ENCODE measurements at places on chromosomes 1 and 21.
A peak's percentile ranks its signal among the peaks of the same experiment; 100 is the strongest.

DNA sequence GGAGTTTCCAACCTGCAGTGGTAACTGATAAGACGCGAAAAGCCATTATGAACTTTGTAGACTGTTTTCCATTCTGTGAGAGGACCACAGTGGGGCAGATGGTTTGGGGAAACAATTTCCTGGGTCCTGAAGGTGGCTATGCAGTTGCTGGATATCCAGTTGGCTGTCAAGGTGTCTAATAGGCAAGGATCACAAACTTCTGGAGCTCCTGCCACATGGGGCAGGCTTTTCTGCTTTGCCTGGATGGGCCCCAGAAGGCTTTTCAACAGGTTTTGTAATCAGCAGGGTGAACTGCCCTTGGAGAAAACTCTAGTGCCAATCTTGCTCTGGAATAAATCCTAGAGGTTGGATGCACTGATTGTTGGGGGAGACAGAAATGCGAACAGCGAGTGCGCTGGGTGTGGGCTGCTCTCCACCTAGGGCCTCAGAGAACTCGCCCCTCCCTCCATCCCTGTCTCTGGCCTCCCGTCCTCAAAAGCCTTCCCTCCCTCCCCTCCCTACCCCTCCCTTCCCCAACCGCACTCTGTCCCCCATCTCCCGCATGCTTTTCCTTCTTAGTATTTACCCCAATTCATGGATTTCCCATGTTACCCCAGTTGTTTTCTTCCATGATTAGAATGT lies 210.3 kb upstream of the USP24 start:
- DNase-seq, result no peak

DNA sequence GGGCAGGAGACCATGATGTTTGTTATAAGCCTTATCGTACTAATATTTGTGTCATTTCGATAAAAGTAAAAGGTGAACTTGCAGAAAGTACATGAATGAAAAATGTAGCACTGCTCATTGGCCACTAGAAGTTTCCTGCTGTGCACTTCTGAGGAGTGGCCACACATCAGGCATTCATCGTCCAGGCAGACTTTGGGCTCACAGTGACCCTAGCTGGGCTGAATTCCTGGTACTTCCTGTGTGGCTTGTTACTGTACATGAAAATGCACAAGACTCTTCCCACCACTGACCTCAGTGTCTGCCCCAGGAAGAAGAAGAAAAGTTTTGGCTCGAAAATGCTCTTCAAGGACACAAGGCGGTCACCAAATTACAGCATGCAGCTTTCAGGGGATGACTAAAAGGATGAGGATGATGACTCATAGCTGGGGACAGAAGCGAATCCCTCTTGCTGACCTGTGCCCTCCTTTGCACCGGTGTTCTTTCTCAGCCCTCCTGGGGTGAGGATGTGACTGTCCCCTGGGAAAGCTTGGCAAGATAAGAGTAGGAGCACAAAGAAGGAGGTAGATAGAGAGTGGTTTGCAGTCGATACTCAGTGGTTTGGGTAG lies 252.4 kb upstream of the KAZN start:
- DNase-seq, result no peak

- DNase-seq, result no peak
These were observed 5.8 kb downstream of the COG2 start for GRCh38 chr1:230648114-230648513.

- DNase-seq, result no peak
These were observed 19.4 kb downstream of the VANGL2 start for GRCh38 chr1:160419838-160420169.

- no peak for DNase-seq
These were observed 632 bp downstream of the PEX19 start for GRCh38 chr1:160284220-160284781.

- peak; percentile 64 for DNase-seq
These were observed 12.8 kb upstream of the CDC42 start for GRCh38 chr1:22039594-22040285.

GRCh38 chr1:159483501-159483900 lies 44.0 kb downstream of the OR10J1 start:
- DNase-seq, result no peak

DNA sequence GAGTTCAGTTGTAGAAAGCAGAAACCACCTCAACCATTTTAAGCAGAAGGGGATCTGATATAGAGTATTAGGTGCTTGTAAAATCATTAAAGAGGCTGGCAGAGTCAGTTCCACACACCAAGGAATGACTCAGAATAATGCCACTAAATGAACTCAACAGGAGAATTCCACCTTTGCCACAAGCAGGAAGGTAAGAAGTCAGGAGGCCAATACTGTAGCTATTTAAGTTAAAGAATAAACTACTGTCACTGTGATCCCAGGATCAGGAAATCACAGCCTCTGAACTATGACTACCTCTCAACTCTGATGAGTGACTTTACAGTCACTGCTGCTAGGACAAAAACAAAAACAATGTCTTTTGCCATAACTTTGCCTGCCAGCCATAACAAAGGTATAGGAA lies 52.5 kb upstream of the PRMT6 start:
- no peak for DNase-seq

- DNase-seq, result no peak
These were observed 143.0 kb upstream of the KCNK1 start for GRCh38 chr1:233470741-233471499.

DNA sequence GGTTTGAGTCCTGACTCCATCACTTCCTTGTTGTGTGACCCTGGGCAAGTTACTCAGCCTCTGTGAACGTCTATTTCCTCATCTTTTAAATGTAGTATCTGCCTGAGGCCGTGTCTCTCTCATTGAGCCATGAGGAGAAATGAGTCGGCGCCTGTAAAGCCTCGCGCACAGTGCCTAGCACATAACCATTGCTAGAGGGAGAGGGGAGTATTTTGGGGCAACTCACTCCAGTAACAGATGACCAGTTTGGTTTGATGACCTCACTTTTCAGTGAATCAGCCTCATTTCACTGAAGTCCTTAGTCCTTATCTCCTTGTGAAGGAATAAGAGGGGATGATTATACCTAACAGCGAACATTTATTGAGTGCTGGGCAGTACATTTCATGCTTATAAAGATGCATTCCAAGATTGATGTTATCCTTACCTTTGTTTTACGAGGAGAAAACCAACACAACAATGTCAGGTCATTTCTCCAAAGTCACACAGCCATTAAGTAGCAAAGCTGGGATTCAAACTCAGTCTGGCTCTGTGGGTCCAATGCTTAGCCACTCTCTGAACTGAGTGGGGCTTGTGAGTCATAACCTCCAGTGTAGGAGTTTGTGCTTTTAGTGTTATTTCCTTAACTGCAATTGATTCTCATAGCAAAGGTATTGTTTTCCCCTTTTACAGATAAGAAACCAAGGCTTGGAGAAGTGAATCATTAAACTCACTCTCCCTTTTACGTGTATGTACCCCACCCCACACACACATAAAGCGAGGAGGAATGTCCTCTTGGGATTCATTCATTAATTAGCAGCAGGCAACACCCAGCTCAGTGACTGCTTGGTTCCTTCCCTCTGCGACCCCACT lies 25.9 kb downstream of the KCNC4 start:
- DNase-seq, result no peak

Data from NCI-H748 treated with DMSO at 0.1 percent for 48 hours (cell line).